ENCODE measurements at places on chromosomes 2 and 18. TPM values are rescaled to one million over a fixed set of nuclear protein-coding genes. Genes with fewer than 3 reads are reported as not detected.
A peak's percentile ranks its signal among the peaks of the same experiment; 100 is the strongest.

DNA sequence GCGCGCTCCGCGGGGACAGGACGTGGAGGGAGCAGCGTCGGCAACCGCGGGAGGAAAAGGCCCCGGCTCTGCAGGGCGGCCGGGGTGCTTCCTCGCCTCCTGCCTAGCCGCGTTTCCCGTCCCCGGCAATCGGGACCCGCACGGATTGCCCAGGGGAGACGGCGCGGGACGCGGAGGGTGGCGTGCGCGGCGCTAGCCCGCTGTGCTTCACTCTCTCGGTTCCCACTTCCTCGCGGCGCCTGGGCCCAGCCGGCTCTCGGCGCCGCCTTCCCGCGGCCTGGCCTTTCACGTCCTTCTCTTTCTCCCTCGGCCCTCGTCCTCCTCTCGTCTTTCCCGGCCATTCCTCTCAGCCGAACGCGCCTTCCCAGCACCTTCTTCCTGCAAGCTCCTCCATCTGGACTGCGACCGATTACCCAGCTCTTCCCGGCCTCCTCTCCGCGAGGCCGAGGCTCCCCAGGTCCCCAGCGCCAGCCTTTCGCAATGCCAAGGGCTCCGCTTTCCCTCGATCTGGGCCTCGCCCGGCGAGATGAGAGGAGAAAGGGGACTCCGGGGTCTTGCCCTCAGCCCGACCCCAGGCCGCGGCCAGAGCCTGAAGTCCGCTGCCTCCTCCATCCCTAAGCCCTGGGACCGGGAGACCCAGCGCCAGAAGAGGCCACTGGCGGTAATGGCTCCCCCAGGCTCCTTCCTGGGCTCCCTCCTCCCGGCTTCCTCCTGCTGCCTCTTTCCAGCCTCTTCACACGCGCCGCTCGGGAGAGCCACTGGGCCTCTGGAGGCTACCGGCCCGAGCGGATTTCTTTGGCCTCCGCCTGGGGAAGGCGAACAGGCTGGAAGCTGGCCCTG lies 34.3 kb upstream of the ATP6V1B1 start:
- no peak for DNase-seq

DNA sequence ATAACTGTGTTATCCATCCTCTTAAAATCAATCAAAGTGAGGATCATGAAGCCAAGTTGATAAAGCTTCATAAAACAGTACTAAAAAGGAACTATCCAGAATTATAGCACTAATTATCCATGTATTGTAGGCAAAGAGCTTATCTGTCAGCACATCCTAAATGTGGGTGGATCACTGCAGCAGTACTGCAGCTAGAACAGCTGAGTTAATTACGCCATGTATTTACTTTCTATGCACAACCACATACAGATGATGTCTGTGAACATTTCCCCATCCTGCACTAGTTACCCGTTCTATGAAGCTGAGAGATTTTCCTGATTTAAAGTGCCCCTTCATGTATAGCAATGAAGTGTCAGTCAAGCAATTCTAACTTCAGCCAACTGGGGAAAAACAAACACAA lies 96.6 kb downstream of the RAPH1 start:
- no peak for DNase-seq

DNA sequence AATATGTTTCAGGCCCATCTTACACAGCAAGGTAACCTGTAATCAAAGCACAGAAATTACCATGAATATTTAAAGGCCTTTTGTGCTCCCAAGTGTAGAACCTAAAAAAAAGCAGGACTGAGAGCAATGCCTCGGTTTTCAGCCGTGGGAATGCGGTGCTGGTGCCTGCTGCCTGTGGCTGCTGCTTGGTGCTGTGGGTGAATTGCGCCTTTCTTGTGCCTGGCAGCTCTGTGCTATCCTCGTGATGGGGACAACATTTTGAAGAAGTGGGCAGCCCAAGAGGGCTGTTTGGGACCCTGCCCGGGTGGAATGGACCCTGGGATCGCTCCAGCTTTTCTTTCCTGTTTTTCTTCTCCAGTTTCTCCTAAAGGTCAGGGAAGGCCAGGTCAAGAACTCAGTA lies 91.2 kb downstream of the ASAP2 start:
- DNase-seq: no peak

GRCh38 chr2:48532174-48532573 lies 2.2 kb downstream of the STON1 start:
- DNase-seq: no peak

DNA sequence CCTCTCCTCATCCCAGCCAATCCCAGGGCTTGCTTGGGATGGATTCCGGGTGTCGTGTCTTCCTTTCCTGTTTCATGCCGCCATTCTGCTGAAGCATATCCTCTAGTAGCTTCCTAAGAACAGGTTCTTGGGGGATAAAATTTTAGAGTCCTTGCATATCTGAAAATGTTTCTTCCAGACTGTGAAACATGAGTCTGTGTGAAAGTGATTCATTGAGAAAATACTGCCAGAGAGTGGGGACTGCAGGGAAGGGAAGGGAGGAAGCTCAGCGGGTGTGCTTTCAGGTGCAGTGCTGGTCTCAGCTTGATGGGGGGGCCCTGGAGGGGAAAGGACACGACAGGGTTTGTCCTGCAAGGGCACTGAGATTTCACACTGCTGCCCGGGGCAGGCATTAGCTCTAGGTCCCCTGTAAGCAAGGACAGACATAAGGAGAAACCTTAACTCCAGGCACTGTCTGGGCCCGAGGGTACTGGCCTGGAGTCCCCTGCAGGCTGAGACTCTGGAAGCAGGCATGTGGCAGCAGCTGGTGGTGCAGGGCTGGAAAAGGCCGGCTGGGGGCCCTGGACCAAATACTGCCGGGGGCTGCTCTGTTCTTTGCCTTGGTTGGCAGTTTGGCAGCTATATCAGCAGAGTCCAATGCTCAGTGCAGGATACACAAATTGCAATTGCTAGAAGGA lies 97.6 kb upstream of the HS6ST1 start:
- peak; percentile 10 for DNase-seq

DNA sequence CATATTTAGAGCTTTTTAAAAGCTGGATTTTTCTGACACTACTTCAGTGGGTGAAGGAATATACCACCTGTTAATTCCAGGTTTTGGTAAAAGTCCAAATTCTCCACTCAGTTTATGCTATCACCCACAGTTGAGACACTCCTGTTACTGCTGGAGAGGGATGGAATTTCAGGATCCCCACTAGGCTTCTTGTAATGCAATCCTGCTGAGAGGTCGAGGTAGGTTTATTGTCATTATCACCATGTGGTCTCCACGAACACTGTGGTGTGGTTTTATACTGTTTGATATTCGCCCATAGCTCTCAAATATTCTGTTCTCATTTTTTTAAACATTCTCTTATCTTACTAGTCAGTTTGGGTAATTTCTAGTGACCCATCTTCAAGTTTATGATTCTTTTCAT lies 167.9 kb downstream of the CCDC102B start:
- no peak for DNase-seq

DNA sequence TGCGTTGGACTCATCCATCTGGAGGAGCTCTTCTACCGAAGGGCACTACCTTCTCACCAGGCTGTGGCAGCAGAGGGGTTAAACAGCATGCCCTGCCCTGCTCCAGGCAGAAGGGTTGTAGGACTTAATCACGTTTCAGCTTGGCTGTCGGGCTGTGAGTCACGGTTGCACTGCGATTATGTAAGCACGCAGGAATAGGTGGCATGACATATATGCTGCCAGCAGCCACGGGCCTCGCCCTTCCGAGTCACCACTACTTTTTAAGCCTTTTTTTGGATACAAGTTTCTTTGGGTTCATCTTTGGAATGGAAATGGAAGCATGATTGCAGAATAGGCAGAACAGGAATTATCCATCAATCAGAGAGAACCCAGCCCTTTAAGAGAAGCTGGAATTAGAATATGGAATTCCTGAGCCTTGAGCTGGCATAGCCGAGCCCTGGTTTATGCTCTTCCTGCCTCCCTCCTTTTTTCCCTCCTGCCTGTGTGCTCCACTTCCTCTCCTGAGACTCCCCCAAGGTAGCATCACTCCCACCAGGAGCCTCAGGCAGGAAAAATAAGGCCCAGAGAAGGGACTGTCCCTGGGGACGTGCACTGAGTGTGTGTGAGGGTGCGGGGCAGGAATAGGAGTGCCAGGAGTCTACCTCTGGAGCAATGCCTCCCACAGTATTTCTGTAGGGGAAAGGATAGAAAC lies 86.8 kb downstream of the SEMA4F start:
- peak; percentile 91 for DNase-seq

DNA sequence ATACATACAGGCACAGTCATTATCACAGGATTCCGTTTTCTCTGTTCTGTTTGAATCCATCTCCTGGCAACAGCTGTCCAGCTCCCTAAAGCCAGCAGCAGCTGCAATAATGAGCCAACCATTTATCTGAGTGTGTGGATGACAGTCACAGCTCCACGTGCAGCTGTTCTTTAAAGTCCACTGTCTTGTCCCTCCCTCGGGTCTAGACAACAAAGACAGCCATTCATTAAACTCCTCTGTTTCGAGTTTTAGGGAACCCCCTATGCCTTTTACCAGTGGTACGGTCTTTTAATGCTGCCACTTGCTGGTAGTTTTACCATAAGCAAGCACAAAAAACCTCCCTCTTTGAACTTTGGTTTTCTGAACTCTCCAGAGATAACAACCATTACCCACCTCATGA lies 16.0 kb upstream of the MSGN1 start:
- DNase-seq: no peak

DNA sequence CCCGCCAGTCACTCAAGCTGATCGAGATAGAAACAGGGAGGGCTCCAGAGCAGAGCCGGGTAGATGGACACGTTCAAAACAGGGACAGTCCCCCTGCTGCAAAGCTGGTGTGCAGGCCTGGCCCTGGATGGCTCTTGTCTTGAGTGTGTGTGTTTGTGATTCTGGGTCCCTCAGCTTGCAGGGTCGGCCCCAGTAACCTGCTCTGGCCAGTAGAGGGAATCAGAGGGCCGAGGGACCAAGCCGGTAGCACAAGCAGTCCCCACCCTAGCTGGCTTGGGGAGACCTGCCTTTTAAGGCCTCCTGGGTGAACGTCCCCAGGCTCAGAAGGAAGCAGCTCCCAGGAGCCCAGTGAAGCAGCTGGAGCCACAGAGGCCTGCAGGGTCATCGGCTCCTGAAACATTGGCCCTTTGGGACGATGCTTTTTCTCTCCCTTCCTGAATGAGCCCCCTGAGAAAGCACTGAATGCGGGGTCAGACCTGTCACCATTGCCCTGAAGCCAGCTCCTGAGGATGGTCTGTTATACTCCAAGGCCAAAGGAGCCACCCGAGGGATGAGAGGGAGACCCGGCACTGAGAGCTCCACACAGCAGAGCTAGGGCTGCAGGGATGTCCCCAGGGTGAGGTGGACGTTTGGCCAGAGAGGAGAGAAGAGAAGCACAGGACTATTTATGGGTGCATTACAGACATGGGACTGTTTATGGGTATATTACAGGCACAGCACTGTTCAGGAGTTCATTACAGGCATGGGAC lies 15.4 kb upstream of the MLPH start:
- DNase-seq: peak; percentile 79

DNA sequence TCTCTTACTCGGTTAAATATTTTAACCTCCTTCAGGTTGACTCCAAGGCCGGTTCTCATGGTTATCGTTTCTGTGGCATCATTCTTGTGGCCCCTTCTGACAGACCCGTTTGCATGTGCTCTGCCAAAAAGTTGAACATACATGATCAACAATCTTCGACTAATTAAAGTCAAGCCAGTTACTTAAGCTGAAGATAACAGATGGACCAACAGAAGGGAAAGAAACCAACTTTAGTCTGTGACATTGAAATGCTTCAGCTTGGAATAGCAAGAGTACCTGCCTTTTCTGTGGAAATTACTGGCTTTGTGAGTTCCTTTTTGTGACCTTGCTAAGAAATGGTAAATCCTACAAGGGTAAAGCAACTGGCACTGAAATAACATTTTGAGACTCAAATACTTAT lies 1429.1 kb downstream of the LRP1B start:
- no peak for DNase-seq

DNA sequence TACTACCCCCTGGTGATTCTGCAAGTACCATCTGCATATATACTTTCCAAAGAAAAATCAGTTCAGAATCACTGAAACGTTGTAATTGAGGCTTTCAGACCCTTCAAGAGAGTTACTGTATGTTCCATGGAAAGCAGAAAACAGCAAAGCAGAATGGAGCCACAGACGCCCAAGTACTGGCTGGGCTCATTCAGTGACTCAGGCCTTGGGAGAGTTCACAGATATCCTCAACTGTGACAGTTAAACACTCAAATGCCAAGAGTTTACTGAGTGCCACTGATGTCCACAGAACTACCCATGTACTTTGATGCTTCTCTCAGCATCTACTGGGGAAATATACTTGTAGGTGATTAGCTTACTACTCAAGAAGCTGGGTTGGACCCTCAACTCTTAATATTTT lies 303.4 kb downstream of the TCF4 start:
- DNase-seq: no peak

DNA sequence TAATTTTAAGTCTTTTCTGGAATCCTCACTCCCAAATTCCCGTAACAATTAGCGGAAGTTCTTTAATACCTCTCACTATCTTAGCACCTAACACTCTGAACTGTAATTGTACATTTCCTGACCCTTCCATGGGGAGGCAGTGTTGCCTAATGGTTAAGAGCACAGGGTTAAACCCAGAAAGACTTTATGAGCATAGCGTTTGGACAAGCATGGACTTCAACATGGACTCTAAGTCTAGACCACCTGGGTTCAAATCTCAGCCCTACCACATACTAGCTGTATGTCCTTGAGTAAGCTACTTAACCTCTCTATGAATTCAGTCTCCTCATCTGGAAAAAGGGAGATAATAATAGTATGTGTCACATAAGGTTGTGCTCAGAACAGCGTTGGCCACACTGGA lies 13.0 kb downstream of the ANTXR1 start:
- DNase-seq: peak; percentile 33

GRCh38 chr2:20061476-20061875 lies 10.0 kb upstream of the LAPTM4A start:
- DNase-seq: no peak

GRCh38 chr2:101771227-101771902 lies 73.9 kb downstream of the MAP4K4 start:
- DNase-seq: no peak

DNA sequence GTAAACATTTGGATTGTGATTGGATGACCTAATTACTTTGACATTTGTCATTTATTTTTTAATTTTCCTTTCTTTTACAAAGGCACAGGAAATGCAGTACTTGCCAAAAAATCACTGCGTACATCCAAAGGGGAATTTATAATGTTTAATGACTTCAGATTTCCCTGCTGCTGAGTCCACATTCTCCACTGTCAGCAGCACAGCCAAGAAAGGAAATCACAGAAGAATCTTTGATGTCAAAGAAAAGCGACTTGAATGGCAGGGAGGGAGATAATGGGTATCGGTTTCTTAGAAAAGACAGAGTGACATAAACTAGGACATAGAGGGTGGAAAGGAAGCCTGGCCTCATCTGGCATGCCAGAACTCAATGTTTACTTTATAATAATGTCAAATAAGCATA lies 41.4 kb upstream of the COPS8 start:
- no peak for DNase-seq

REL gene
- 32.8 TPM for total RNA-seq

RETREG2 gene
- total RNA-seq: 68.7 TPM

SLC35G4 gene
- not detected for total RNA-seq

ICOS gene
- total RNA-seq: not detected

PTH2R gene
- 0.30 TPM for total RNA-seq

LOXHD1 gene
- total RNA-seq: 7.3 TPM

INHBB gene
- total RNA-seq: 11.9 TPM

GCG gene
- total RNA-seq: 0.23 TPM

LRP2 gene
- total RNA-seq: 48.4 TPM

DSC2 gene
- total RNA-seq: 4.2 TPM

TACR1 gene
- 3.2 TPM for total RNA-seq
